A549 treated with Mapracorat at 1 μM for 4 hours (cell line): ENCODE measurements at places on chromosomes 4 and X. TPM values are rescaled to one million over a fixed set of nuclear protein-coding genes. Genes with fewer than 3 reads are reported as not detected.

The SMIM9 gene
- not detected in 5 replicates for total RNA-seq

The SH3TC1 gene
- 14.3 to 27.7 TPM (median 22.6 TPM) in 5 replicates for total RNA-seq

The RNF212 gene
- total RNA-seq: 1.6 to 2.6 TPM (median 2.2 TPM) in 5 replicates

The REELD1 gene
- not detected in 5 replicates for total RNA-seq

The SHROOM2 gene
- total RNA-seq: 0.73 to 0.89 TPM (median 0.88 TPM) in 5 replicates

The TMEM35A gene
- total RNA-seq: not detected in 5 replicates

The RNF113A gene
- total RNA-seq: 27.9 to 31.5 TPM (median 30.4 TPM) in 5 replicates

The NALF2 gene
- total RNA-seq: 4.5 to 5.6 TPM (median 5.5 TPM) in 5 replicates
